ENCODE measurements at places on chromosomes 2 and 18.

DNA sequence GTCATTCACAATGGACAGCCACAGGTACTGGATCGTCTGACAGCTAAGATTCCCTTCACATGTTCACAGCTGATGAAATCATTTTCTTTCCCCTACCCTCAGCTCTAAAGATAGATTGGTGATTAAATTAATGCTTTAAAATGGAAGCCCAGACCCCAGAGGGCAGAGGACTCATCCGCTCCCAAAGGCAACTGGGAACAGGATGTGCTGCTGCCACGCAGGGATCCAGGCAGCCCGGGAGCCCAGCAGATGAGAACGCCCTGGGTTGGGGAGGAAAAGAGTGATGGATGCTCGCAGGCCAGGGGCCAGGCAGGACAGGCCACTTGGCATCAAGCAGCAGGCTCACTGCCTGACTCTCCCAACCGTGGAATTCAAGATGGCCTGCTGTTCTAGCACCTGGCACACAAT, 41.3 kb downstream of the HDHD2 start:
- H3K27me3 ChIP-seq, result no peaks in the 10 kb centered on the region
- no peak overlapping the region for H3K27ac ChIP-seq
- H3K4me3 ChIP-seq, result no peak overlapping the region
- H3K36me3 ChIP-seq, result peaks cover 25% of the 10 kb centered on the region
- no peak for DNase-seq

DNA sequence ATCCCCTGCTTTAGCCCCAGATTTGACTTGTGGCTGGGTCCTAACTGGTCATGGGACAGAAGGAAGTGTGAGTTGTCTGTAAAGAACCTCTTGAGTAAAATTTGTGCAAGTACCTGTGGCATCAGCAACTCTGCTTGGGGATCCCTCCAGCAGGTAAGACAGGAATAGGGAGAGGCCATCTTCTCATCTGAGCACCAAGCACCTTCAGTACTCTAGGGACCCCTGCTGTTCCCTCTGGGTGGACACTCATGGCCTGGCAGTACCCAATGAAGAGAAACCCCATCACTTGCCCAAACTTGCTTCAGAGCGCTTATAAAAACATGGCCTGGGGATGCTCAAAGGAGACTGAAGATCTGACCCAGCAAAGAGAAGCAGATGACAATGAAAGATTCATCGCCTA, 297.8 kb downstream of the SP3 start:
- H3K4me3 ChIP-seq, result no peak overlapping the region
- no peak for DNase-seq
- peaks cover 15% of the 10 kb centered on the region for H3K27me3 ChIP-seq
- H3K27ac ChIP-seq, result no peak overlapping the region
- no peaks in the 10 kb centered on the region for H3K36me3 ChIP-seq
- no peaks in the 10 kb centered on the region for H3K4me1 ChIP-seq

DNA sequence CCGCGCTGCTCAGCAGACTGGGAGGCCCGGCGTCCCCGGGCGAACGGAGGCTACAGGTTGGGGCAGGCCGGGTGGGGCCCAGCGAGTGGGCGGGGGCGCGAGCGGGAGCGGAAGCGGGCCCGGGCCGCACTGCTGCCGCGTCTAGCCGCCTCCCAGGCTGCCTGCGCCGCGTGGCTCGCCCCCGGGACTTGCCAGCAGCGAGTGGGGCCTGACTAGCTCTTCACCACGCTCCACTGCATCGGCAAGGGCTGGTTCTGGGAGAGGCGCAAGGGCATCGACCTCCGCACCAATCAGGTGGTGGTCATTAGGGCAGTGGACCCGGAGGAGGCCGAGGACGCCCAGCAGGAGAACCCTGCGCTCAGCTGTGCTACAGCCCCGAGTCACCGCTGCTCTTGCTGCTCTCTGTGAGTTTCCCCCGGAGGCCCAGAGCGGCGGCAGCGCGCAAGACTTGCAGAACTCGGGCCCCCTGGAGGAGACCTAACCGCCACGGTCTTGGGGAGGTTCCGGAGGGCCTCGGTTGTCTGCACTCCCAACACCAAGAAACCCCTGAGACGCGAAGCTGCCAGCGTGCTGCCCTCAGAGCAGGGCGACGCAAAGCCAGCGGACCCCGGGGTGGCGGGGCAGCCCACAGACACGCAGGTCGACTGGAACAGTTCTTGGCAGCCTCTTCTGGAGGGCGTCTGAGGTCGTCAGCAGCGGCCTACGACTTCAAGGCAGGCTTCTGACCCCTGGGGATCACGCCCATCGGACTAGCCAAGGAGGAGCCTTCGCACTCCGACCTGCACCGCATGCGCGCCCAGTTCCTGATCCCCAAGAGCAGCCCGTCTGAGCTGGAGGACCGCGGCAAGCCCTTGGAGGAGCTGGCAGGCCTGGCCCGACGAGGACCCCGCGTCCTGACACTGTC, 27.2 kb upstream of the PTPN2 start:
- H3K4me3 ChIP-seq, result peak overlapping the region; percentile 45
- peak; percentile 73 for DNase-seq
- H3K36me3 ChIP-seq, result peaks cover 12% of the 10 kb centered on the region

DNA sequence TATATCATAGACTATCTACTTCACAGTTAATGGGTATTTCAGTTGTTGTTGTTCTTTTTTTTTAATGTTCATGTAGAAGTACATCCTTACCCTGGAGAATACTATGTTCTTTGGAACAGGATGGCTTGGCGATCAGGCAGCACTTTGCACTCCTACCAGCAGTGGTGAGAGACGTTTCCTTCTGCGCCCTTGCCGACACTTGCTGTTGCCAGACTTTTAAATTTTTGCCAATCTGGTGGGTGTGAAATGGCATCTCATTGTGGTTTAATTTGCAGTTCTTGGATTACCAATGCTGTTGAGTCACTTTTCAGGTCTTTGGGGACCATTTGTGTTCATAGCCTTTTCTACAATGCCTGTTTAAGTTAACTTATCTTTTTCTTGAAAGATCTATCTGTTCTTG, 197.3 kb downstream of the SH3RF3 start:
- peaks cover 5% of the 10 kb centered on the region for H3K4me1 ChIP-seq
- H3K27me3 ChIP-seq, result peaks cover 2% of the 10 kb centered on the region

GRCh38 chr18:6610466-6610865, 119.0 kb upstream of the ARHGAP28 start:
- no peaks in the 10 kb centered on the region for H3K4me1 ChIP-seq
- H3K36me3 ChIP-seq, result no peaks in the 10 kb centered on the region
- DNase-seq, result no peak
- no peak overlapping the region for H3K27ac ChIP-seq
- no peaks in the 10 kb centered on the region for H3K27me3 ChIP-seq

DNA sequence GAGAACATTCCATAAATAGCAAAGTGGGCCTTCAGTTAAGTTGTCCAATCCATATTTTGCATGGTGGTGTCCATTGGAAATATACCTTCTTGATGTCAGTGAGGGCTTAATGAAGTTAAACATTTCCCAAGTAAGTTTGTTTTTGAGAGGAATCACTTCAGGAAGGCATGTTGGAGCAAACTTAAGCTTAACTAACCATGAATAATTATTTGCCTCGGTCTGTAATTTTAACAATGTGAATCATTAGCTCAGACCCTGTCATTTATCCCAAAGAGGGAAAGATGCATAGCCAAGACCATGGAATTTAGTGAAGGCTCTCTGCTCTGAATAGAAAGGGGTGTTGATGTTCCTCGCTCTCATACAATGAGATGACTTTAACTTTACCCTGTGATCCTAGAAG, 47.4 kb downstream of the SPATS2L start:
- DNase-seq, result no peak
- no peak overlapping the region for H3K27ac ChIP-seq
- H3K36me3 ChIP-seq, result no peaks in the 10 kb centered on the region
- H3K27me3 ChIP-seq, result no peaks in the 10 kb centered on the region

DNA sequence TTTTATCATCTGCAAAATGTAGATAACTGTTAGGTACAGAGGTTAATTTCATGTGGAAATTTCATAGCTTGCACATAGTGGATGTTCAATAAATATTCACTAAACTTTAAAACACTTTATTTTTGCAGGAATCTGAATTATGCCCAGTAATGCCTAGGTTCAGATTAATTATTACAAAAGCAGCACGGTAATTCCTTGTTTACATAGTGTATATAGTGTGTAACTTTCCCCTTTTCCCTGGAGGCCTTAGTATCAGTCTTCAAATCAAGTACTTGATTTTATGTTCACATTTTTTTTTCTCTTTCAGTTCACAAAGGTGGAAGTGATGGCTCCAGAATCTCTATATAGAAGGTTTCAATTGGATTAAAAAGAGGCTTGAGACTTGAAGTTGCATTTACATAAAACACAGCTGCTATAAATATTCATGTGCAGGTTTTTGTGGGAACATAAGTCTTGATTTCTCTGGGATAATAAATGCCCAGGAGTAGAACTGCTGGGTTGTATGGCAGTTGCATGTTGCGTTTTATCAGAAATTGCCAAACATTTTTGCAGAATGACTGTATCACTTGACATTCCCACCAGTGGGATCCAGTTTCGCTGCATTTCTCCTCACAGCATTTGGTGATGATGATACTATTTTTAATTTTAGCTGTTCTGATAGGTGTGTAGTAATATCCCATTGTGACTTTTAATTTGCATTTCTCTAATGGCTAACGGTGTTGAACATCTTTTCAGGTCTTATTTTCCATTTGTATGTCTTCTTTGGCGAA, 27.6 kb upstream of the LGALSL start:
- H3K4me1 ChIP-seq, result no peaks in the 10 kb centered on the region
- no peak overlapping the region for H3K4me3 ChIP-seq
- no peaks in the 10 kb centered on the region for H3K36me3 ChIP-seq
- H3K27me3 ChIP-seq, result peaks cover 10% of the 10 kb centered on the region
- no peak for DNase-seq

Measured in activated naive CD8-positive, alpha-beta T cell treated with anti-CD3 and anti-CD28 coated beads, Interleukin-2, amount 50 U/mL, for 24 hours (primary cell).